ENCODE measurements at places on chromosomes 6 and 20.

DNA sequence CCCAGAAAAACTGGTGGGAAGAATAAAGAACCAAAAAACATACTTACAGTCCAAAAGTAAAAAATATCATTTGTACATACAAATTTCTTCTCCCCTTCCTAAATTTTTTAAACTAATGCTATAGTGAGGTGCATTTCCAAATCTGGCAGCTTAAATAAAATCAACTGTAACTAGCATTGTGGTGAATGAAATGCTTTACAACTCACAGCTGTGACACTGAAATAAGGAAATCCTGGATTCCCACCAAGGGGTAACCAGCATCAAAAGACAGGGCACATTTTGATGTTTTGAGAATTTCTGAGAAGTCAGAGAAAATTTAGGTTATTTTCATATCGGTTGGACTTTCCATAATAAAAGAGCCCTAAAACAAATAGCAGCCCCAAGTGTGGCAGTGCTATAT is 27.3 kb downstream of the BACH2 start:
- no peak for DNase-seq

- DNase-seq, result no peak
Observed at GRCh38 chr20:51563486-51564332, 21.2 kb upstream of the NFATC2 start.

DNA sequence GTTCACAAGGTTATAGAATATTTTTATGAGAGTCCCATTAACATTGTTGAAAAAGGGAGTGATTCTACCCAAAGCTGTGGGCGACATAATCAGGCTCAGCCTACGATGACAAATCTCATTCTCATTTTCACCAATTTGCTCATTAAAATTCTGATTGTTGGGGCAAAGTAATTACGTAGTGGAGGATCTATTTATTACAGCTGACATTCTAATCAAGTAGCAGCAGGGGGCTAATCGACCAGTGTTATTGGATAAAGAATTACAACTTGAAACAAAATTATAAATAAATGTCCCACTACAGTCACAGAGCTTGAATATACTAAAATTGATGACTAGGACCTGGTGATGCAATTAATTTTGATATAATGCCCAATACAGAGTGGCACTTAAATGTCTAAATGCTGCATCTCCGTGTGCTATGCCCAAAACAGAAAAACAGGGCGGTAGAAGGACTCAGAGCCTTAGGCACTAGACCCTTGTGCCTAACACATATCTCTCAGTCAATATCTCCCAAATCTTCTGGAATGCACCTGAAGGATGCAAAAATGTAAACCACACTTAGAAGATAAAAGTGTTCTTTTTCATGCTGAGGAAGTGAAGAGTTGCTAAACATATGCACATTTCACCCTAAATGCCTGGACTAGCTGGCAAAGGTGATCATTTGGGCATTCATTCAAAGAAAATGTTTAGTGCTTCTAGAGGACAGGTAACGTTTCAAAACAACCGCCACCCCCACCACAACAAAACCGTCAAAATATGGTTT is 88.3 kb downstream of the CD24 start:
- DNase-seq, result no peak

DNA sequence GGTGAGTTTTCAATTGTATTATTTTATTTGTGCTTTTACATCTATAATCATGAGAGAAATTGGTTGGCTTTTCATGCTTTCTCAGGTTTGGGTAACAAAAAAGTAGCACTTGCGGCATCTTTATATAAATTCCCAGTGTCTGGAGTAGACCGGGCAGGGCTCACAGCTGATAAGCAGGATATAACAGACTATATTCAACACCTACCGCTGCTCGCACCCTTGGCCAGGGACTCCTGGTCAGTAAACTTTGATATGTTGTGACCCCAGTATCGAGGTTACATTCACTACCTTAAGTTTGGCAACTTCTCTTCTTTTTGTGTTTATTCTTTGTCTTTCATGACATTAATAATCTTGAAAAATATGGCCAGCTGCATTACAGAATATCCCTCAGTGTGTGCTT is 343.4 kb downstream of the TBC1D32 start:
- DNase-seq, result no peak

GRCh38 chr6:113997116-113997515 is 26.2 kb upstream of the HDAC2 start:
- no peak for DNase-seq

GRCh38 chr20:15036948-15037347 is 699.5 kb upstream of the FLRT3 start:
- no peak for DNase-seq

All from NCI-H1694 (cell line).